ENCODE measurements at places on chromosomes 3 and 15.
A peak's percentile ranks its signal among the peaks of the same experiment; 100 is the strongest.

DNA sequence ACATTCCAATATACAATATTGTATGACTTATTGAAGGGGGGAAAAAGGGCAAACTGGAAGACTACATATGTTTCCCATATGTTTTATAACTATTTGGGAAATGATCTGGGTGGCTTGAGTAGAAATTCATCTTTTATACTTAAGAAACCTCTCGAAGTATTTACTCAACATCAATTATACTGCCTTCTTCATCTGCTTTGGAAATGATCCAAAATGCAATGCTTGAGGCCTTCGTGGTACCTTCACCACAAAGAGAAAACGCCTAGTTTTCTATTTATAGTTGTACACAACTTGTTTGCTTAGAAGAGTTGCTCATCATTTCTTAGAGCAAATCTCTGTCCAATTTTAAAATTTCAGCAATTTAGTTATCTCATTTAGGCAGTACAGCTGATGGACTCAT lies 18.8 kb downstream of the ACKR4 start:
- DNase-seq = no peak

GRCh38 chr3:187188931-187189330 lies 8.4 kb upstream of the RTP1 start:
- no peak for DNase-seq

DNA sequence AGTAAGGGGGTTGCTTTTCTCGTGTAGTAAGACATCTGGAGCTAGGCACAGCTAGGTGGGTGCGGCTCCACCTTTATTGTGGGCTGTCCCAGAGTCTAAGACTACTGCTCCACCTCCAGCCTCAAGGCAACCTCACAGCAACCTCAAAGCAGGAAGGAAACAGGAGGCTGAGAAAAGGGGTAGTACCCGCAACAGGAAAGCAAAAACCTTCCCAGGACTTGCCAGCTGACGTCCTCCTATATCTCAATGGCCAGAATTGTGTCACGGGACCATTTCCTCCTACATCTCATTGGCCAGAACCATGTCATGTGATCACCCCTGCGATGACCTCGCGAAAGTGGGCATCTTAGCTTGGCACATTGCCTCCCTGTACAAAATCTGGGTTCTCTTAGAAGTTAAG lies 4.3 kb upstream of the GPR160 start:
- peak; percentile 85 for DNase-seq

- DNase-seq = no peak
These were observed 70.8 kb downstream of the SEC22A start for GRCh38 chr3:123272547-123272946.

DNA sequence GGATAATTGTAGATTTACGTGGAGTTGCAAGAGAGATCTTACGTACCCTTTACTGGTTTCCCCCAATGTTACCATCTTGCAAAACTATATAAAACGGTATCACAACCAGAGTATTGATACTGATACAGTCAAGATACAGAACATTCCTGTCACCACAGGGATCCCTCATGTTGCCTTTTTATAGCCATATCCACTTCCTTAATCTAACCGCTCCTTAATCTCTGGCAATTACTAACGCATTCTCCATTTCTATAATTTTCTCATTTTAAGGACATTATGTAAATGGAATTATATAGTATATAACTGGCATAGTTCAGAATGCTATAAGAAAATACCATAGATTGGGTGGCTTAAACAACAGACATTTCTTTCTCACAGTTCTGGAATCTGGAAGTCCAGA lies 61.1 kb downstream of the SEC22A start:
- DNase-seq = no peak

DNA sequence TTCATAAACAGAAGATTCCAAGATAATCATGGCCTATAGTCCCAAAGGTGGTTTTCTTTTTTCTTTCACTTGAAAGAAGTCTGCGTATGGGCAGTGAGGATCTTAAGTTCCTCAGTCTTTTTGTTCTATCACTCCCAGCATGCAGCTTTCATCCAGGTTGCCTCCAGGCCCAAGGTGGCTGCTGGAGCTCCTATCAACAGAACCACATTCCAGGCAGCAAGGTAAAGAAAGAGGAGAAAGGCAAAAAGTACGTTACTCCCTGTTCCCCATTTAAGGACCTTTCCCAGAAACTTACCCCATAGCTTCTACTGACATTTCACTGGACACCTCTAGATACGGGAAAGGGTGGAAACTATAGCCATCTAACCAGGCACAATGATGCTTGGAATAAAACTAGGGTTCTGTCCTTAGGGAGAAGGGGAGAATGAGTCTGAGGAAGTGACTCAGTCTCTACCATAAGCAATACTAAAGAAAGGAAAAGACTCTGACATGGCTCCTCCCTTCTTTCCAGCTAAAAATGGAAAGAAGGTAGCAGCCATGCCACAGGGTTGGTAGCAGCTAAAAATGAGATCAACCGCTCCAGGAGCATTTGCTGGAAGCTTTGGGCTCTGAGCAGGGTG lies 313.9 kb upstream of the NR2E3 start:
- no peak for DNase-seq

- DNase-seq = no peak
These were observed 24.2 kb upstream of the GMPPB start for GRCh38 chr3:49747792-49748480.

GRCh38 chr3:185594073-185594472 lies 8.0 kb downstream of the SENP2 start:
- no peak for DNase-seq

- DNase-seq = no peak
These were observed 258.6 kb downstream of the KLF13 start for GRCh38 chr15:31585240-31585639.
